ENCODE measurements at places on chromosomes 6 and 20.
A peak's percentile ranks its signal among the peaks of the same experiment; 100 is the strongest.

DNA sequence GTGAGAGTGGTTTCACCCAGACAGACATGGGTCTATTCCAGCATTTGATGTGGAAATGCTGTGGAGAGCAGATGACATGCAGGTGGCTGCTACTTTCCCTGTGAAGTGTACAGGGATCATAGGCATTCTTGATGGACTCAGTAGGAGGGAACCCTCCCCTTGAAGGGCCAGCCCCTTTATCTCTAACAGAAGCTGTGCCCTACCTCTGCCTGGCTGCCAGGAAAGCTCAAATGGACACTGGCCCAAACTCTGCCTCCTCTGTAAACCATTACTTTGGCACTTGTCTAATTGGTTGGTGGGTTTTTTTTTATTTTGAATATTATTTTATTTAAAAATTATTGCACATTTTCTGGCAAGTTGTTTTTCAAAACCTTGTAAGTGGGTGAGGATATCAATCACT is 106.7 kb upstream of the GGTLC1 start:
- no peak overlapping the region for H3K4me3 ChIP-seq
- H3K27me3 ChIP-seq = no peaks in the 10 kb centered on the region
- H3K4me1 ChIP-seq = no peaks in the 10 kb centered on the region
- DNase-seq = no peak
- H3K36me3 ChIP-seq = no peaks in the 10 kb centered on the region

DNA sequence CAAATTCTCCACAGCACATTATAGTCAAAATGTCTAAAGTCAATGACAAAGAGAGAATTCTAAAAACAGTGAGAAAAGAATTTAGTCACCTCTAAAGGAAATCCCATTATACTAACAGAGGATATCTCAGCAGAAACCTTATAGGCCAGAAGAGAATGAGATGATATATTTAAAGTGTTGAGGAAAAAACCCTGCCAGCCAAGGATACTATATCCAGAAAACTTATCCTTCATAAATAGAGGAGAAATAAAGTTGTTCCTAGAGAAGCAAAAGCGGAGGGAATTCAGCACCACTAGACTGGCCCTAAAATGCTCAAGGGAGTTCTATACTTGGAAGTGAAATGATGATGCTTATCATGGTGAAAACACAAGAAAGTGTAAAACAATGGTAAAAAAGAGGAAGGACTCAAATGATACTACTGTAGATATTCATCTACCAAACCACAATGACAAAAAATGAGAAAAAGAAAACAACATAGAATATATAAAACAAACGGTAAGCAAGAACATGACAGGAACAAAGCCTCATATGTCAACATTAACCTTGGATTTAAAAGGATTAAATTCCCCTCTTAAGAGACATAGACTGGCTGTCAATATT is 16.7 kb downstream of the GPRC6A start:
- no peaks in the 10 kb centered on the region for H3K27me3 ChIP-seq
- no peak overlapping the region for H3K27ac ChIP-seq
- no peak for DNase-seq
- no peak overlapping the region for H3K4me3 ChIP-seq

DNA sequence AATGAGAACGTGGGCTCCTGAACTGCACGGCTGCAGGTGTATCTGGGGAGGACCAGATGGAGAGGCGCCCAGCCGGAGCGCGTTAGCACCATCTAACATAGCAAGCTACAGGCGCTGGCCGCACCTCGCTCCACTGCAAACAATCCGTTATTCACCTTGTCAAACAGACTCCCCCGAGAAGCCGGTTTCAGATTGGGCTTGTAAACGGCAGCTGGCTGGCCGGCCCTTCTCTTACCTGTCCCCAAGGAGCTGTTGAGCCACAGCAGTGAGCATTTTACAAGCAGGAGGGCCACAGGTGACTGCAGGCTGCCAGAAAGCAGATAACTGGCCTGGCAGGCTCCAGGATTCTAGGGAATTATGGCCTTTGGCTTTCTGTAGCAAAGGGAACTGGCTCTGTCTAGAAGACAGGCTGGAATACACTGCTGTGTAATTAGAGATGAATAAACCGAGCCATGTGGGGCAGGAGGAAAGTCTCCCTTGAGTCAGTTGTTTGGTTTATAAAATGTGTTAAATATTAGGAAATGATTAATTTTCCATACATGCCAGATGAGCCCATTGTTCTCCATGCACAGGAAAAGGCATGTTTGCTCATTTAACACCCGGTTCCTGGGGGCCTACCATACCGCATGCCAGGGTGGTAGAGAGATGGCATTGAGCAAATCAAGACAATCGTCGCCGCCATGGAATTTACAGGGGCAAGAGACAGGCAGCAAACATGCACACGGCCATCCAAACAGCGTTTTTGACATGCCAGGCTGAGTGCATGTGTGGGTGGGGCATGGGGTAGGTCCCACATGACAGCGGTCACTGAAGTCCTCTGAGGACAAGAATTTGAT is 159.3 kb downstream of the NFATC2 start:
- no peaks in the 10 kb centered on the region for H3K27me3 ChIP-seq
- no peak for DNase-seq
- peaks cover 5% of the 10 kb centered on the region for H3K4me1 ChIP-seq
- H3K27ac ChIP-seq = no peak overlapping the region
- no peak overlapping the region for H3K4me3 ChIP-seq

GRCh38 chr20:10662661-10663458 is 10.9 kb downstream of the JAG1 start:
- DNase-seq = no peak
- peaks cover 47% of the 10 kb centered on the region for H3K36me3 ChIP-seq
- no peak overlapping the region for H3K4me3 ChIP-seq

GRCh38 chr6:148892247-148892646 is 145.4 kb downstream of the UST start:
- no peaks in the 10 kb centered on the region for H3K27me3 ChIP-seq
- H3K4me1 ChIP-seq = peaks cover 5% of the 10 kb centered on the region
- no peaks in the 10 kb centered on the region for H3K36me3 ChIP-seq
- H3K27ac ChIP-seq = no peak overlapping the region
- H3K4me3 ChIP-seq = no peak overlapping the region

DNA sequence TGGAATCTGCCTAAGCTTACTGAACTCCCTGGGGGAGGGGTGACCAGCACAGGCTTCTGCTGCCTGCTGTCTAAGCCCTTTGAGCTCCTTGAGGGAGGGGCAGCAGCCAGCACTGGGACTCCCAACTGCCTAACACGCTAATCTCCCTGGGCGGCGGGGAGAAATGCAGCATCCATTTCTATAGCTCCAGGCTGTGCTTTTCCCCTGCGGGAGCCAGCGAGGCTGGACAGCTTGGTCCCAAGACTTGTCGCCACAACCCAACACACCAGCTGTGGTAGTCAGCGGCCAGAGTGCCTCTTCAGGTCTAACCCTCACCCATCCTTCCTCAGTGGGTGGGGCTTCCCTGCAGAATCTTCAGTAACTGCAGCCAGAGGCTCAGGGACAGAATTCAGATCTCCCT is 64.6 kb downstream of the VGLL2 start:
- DNase-seq = no peak
- H3K27ac ChIP-seq = no peak overlapping the region

GRCh38 chr6:33885132-33886057 is 81.6 kb upstream of the MLN start:
- DNase-seq = no peak
- no peak overlapping the region for H3K27ac ChIP-seq
- H3K4me3 ChIP-seq = no peak overlapping the region

DNA sequence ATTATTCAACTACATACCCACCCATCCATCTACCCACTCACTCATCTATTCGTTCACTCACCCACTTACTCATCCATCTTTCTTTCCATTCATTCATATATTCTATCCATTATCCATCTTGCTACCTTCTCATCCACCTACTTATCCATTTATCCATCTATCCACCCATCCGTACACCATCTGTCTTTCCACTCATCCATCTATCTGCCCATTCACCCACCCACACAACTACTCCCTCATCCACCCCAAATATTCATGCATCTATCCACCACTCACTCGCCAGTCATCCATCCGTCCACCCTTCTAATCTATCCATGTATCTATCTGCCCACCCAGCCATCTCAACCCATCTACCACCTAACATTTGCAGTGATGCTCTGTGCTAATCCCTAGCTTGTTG is 13.6 kb upstream of the KCNB1 start:
- no peaks in the 10 kb centered on the region for H3K36me3 ChIP-seq
- H3K4me1 ChIP-seq = no peaks in the 10 kb centered on the region
- DNase-seq = no peak
- no peak overlapping the region for H3K27ac ChIP-seq

DNA sequence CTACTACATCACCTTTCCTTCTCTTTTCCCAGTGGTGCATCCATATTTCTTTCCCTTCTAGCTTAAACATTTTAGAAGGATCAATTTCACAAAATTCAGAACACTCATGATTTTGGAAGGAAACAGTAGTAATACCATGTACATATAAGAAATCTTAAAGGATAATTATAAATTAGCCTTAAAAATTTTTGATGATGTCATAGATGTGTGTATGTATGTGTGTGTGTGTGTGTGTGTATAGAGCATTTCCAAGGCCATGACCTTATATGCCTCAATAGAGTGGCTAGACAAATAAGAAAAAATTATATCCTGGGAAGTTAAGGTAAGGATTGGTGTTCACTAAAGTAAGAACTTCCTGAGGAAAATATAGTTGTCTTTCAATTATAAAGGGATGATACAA is 24.1 kb upstream of the HS3ST5 start:
- H3K27ac ChIP-seq = no peak overlapping the region
- H3K36me3 ChIP-seq = no peaks in the 10 kb centered on the region
- no peak overlapping the region for H3K4me3 ChIP-seq

DNA sequence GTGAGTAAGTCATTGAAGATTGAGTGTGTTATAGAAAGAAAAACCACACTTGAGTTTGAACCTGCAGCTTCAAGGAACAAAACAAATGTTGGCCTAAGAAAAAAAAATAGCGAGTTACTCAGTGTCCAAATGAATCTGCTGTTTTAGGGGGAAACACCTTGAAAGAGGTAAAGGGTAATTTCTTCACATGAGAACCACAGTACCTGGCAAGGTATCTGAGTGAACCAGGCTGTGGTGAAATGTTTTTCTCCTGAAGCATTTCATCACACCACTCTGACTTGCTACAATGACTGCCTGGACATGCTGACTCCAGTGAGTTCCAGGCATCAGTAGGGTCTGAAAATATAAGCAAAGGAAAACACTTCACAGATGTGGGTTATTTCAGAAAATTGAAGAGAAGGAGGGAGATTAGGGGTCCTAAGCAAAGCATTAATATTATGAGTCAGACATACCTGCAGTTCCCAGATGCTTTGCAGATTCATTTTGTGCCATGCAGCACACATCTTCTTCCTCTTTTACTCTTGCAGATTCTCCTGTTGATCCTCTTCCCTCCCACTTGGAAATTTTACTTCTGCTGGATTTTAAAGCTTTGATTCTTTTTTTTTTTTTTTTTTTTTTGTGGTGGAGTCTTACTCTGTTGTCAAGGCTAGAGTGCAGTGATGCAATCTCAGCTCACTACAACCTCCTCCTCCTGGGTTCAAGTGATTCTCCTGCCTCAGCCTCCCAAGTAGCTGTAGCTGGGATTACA is 206.2 kb upstream of the SGK1 start:
- H3K27me3 ChIP-seq = no peaks in the 10 kb centered on the region
- H3K4me3 ChIP-seq = no peak overlapping the region
- no peaks in the 10 kb centered on the region for H3K36me3 ChIP-seq
- no peaks in the 10 kb centered on the region for H3K4me1 ChIP-seq
- DNase-seq = no peak

- no peak for DNase-seq
- peaks cover 18% of the 10 kb centered on the region for H3K4me1 ChIP-seq
- no peaks in the 10 kb centered on the region for H3K36me3 ChIP-seq
- no peaks in the 10 kb centered on the region for H3K27me3 ChIP-seq
- peak overlapping the region; percentile 15 for H3K27ac ChIP-seq
- H3K4me3 ChIP-seq = no peak overlapping the region
These were observed 4.1 kb downstream of the TRPC4AP start for GRCh38 chr20:35088231-35089145.

GRCh38 chr6:132995432-132995831 is 181.1 kb downstream of the RPS12 start:
- no peaks in the 10 kb centered on the region for H3K36me3 ChIP-seq
- no peaks in the 10 kb centered on the region for H3K4me1 ChIP-seq
- H3K27ac ChIP-seq = no peak overlapping the region
- no peak for DNase-seq
- no peaks in the 10 kb centered on the region for H3K27me3 ChIP-seq

GRCh38 chr6:99333068-99333467 is 16.4 kb downstream of the FAXC start:
- no peaks in the 10 kb centered on the region for H3K36me3 ChIP-seq
- no peaks in the 10 kb centered on the region for H3K4me1 ChIP-seq
- no peak for DNase-seq
- H3K27ac ChIP-seq = no peak overlapping the region
- H3K4me3 ChIP-seq = no peak overlapping the region

DNA sequence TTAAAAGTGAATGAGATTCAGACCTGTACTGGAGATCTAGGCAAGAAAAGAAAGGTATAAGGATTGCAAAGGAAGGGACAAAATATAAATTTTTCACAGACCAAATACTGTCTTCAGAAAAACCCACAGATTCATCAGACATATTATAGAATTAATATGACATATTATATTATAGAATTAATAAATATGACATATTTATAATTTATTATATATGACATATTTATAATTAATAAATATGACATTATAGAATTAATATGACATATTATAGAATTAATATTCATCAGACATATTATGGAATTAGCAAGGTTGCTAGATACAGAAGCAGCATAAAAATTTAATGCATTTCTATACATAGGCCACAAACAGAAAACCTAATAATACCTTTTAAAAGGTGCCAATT is 44.7 kb upstream of the GNRH2 start:
- no peaks in the 10 kb centered on the region for H3K27me3 ChIP-seq
- H3K36me3 ChIP-seq = peaks cover 50% of the 10 kb centered on the region
- no peaks in the 10 kb centered on the region for H3K4me1 ChIP-seq
- no peak for DNase-seq
- no peak overlapping the region for H3K27ac ChIP-seq

DNA sequence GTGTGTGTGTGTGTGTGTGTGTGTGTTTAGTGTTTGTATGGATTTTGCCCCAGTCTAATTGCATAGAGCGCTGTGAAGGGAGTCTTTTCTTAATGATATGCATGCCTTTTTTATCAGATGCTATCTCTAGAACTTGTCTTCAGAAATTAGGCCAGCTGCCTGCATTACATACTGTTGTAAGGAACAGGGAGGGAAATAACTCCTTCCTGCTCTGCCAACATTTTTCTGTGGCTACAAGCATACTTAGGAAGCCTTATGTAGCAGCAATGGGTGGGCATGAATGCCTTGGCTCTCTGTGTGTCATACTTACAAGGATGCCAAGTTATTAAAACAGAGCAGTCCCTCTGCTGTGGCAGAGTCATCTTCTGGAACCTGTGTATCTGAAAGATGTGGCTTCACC is 8.0 kb upstream of the COL21A1 start:
- no peak overlapping the region for H3K27ac ChIP-seq
- H3K4me1 ChIP-seq = peaks cover 36% of the 10 kb centered on the region
- H3K4me3 ChIP-seq = no peak overlapping the region
- H3K27me3 ChIP-seq = no peaks in the 10 kb centered on the region

DNA sequence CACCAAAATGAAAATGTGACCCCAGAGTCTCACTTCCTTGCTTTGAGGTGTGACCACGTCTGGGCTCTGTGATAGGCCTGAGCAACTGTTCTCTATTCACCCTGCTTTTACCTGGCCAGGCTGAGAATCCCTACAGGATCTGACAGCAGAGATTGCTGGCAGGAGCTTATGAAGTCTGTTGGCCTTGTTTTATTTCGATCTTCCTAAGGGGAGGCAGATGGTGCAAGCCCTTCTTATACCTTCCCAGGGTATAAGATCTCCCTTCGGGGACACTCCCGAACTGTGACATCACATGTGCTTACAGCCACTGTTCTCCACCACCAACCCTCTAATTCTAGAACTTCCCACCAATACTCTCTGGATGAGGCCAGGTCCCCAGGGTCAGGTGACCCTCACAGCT is 26.8 kb downstream of the MYT1 start:
- H3K27ac ChIP-seq = no peak overlapping the region
- H3K36me3 ChIP-seq = no peaks in the 10 kb centered on the region
- H3K4me1 ChIP-seq = no peaks in the 10 kb centered on the region
- no peak overlapping the region for H3K4me3 ChIP-seq
- no peaks in the 10 kb centered on the region for H3K27me3 ChIP-seq

Data from tibial nerve (tissue), 4 donors.